ENCODE measurements at places on chromosomes 1 and 21.

DNA sequence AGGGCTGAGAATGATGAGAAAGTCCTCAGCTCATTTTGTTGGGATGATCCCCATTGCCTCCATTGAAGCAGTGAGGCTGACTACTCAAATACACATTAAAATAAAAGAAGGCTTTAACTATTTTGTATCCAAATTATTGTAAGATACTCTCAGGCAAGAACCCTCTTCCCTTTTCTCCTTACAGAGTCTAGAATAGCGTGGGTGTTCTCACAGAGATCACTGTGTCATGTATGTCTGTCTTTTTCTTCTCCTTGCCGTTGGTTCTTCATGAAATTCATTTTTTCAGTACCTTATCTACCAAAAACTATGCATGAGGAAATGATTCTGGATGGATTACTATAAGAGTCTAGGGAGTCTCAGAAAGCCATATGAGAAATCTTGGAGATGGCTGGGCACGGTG is 30.1 kb downstream of the SORT1 start:
- DNase-seq: no peak

DNA sequence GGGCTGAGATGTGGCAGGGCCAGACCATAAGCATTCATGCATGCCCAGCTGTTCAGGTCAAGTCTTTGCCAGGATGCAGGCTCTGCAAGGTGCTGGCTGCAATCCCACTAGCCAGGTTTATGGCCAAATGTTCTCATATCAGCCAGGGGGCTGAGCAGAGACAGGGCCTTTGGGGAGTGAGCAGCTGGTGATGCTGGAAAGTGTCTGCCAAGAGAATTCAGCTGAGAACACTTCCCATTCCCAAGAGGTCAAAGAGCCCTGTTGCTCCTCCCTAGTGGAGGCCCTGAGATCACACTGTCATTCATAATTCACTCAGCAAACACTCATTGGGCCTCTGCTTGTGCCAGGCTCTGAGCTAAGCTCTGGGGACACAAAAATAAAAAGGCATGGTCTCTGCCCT is 150.3 kb downstream of the DMRTA2 start:
- no peak for DNase-seq

GRCh38 chr21:45114072-45114471 is 39.7 kb downstream of the ADARB1 start:
- DNase-seq: no peak

- no peak for DNase-seq
Measured at GRCh38 chr21:27555996-27556395, 589.1 kb upstream of the ADAMTS5 start.

GRCh38 chr1:66050633-66051032 is 257.9 kb downstream of the PDE4B start:
- DNase-seq: no peak

DNA sequence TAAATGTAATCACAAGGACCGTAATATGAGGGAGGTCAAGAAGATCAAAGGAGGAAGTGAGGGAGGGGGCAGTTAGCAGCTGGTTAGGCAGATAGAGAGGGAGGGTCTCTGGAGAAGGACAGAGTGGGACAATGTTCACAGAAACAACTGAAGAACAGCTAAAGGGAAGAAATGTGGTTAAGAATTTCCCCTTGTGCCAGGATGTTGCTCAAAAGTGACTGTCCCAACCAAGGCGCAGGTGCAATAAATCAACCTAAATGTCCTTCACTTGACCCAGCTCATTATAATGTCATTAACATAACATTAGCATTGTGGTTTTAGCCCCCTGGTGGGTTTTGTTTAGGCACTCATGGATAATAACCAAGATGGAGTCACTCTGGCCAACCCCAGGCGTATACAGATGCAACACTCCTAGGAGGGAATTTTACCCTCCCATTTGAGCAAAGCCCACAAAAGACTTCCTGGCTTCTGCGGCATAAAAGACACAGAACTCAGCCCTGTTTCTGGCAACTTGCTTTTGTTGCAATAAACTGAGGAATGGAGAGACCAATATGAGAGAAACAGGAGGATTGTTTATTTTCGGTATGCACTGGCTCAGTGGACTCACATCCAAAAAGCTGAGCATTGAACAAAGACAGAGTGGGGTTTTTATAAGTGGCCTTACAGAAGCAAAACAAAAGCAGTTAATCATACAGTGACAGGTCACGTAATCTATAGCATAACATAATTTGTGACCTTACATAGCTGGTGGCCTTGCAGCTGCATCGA is 7.3 kb upstream of the CA6 start:
- DNase-seq: no peak

DNA sequence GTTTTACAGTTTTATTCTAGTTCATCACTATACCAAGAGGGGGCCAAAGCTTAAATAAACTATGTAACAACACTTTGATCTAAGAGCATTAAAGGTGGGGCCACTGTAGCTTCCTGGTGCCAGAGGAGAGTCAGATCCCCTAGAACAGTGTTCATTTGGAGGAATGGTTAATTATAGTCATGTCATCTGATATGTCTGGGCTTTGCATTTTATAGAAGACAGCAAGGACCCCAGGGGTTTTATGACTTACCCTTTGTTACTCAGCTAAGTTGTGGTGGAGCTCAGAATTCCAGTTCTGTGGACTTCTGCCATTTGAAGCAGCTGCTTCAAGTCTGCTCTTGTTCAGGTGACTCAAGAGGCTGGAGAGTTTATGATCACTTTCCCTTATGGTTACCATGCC is 16.7 kb downstream of the KDM4A start:
- DNase-seq: no peak

DNA sequence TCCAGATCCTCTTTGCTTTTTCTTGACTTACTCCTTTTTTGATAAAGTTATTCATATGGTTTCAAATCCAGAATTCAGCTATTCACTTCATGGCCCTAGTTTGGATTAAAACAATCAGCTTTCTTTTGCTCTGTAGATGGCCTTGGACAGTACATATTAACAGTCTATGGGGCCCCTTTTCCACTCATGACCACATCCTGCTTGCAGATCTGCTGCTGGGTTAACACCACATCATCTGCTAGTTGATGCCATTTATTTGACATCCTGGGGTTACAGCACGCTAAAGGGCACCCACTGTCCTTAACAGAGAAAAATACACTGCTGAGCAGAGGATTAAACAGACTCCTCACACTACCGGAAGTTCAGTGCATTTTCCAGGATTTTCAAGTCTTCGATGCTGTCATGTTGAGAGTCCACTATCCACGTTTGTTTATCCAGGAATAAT is 941 bp upstream of the IFI16 start:
- DNase-seq: no peak

GRCh38 chr1:47638240-47638639 is 200.4 kb downstream of the FOXD2 start:
- DNase-seq: no peak

DNA sequence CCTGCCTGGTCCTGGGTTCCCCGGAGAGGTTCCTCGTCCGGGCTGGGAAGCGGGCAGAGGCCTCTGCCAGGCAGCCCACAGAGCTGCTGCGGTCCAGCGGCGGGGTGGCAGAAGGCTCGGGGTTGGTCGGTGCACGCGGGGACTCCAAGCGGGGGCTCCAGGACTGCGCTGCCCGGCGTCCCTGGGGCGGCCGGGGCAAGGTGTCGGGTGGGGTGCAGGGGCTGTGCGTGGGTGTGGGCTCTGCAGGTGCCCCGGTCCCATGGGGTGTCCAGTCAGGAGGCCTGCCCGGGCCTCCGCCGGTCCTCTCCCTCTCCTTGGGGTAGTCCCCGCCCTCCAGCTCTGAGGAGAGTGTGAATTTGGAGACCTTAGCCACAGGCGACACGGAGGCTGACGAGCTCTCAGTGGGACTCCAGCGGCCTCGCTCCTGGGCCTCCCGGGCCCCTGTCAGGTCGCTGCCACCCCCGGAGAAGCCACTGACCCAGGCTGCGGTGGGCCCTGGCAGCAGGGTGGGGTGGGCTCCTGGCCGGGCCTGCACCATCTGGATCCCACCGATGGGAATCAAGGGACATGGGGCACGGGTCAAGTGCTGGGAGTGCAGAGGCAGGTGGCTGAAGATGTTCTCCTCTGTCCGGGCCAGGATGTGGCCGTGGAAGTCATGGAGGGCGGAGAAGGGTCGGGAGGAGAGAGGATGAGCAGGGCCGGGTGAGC is 26.2 kb upstream of the EDN2 start:
- no peak for DNase-seq

- DNase-seq: no peak
Measured at GRCh38 chr1:236284291-236284721, 2.5 kb upstream of the ERO1B start.

DNA sequence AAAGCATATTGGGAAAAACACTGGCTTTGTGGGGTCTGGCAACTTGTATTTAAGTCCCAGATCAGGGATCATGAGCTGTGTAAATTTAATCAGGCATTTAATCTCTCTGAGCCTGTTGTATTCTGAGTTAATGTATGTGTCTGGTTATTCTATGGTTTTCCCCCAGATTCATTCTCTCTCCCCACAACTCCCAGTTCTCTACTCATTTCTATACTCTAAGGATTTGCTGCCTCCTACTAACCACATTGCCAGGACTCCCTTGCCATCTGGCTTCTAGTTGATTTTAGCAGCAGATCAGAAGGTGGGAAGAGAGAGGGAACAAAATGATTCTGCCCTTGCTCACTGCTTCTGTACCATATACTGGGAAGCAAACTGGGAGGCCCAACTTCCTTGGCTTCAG is 31.4 kb upstream of the S1PR1 start:
- no peak for DNase-seq

GRCh38 chr1:241592273-241592958 is 47.8 kb downstream of the CHML start:
- peak; percentile 80 for DNase-seq

DNA sequence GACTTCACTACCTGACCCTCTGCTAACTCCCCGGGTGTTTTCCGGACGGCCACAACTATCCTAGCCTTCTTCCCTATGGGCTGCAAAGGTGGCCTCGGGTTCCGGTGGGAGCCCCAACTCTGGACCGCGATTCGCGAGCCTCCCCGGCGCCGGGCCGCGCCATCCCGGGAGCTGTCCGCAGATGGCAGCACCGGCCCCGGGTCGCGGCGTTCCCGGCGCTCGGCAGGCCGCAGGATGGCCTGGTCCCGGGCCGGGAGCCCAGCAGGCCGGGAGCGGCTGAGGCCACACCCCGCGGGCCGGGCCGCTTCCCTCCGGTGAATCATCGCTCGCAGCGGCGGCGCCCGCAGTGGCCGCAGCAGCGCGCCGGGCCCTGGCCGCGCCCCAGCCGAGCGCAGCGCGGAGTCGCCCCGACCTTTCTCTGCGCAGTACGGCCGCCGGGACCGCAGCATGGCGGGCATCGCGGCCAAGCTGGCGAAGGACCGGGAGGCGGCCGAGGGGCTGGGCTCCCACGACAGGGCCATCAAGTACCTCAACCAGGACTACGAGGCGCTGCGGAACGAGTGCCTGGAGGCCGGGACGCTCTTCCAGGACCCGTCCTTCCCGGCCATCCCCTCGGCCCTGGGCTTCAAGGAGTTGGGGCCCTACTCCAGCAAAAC is at the start of gene CAPN2:
Gene CAPN2 (plus strand): TSS at position 346 of the 656 bp plus-strand sequence. CDS start 102 bp downstream, at position 448.
- peak; percentile 72 for DNase-seq

Measured in RCC 7860 (cell line).